ENCODE measurements at places on chromosomes 16 and 17.

GRCh38 chr16:23670137-23670776 lies 8.4 kb upstream of the PLK1 start:
- no peak for DNase-seq

DNA sequence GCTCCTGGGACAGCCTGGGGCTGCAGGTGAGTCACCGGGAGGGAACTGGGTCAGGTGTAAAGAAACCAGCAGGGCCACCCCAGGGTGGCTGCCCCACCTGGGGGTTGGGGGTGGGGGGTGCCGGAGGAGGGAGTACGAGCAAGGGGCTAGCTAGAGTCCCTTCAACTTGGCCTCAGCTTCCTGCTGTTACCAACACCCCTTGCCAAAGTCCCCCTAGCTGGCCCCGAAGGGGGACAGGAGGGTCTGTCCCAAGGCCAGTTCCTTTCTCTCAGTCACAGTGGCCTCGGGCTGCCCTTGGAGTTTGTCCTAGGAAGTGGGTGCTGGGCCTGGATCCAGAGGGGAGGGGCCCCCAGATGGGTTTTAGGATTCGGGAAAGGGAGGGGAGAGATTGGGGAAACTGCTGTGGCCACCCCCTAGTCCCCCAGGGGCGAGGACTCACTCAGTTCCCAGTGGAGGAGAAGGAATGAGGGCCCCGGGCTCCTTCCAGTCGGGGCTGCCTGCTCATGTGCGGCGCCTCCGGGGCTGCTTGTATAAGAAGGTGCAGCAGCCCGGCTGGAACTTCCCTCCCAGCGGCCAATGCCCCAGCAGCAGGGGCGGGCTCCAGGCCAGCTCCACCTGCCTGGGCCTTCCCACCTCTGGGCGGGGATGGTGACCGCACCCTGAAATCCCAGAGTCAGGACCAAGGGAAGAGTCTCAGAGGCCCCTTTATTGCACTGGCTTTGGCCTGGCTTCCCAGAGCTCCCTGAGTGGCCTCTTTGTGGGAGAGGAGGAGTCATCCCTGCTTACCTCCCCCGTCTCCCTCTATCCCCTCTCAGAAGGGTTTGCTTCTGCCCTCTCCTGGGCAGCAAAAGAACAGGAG lies 7.3 kb downstream of the ARHGAP27 start:
- peak; percentile 64 for DNase-seq

GRCh38 chr16:89484041-89484501 lies 6.3 kb downstream of the ANKRD11 start:
- no peak for DNase-seq

DNA sequence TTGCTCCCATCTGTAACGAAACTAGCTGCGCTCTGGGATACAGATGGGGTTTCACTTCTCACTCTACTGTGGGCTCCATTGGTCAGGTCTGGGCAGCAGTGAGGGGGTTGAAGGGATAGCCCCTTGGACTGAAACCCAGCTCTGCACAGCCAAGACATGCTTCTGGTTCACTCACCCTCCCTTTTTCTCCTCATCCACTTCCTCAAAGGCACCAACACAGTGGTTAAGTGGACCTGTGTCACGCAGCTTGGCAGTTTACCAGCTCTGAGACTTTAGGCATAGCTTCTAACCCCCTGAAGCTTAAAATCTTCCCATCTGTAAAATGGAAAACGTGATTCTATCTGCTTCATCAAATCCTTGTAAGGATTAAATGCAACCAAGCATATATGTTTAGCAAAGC lies 11.5 kb upstream of the KRT38 start:
- DNase-seq = no peak

DNA sequence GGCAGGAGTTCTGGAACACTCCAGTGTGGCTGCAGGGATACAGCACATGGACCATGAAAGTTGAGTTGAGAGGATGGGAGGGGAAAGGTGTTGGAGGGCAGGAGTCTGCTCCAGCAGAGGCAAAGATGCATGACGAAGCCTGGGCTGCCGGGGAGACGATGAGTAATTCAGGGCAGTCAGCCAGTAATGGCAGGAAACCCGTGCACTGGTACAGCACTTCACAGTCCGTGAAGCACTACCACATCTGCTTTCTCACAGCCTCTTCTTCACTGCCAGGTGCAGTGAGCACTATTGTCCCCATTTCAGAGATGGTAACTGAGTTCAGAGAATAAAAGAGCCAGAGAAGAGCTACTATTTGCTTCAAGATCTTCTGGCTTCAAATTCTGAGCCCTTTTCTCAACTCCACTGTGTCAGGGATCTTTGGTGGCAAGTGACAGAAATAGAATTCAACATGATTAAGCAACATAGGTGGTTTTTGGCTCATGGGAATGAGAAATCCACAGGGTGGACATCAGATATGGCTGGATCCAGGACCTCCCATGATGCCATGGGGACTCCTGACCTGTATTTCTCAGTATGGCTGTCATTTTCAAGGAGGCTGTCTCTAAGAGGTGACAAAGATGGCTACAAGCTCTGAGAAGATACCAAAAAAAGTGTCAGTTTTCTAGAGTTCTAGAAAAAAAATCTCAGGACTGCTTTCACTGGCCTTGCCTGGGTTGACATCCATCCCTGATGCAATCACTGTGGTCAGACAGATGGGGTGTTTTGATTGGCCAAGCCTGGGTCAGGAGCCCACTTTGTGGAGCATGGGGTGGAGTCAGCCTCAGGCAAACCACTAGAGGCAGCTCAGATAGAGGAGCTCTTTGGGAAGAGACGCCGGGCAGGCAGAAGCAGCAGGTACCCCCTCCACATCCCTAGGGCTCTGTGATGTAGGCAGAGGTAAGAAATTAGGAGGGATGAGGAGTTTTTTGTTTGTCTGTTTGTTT lies 24.7 kb downstream of the IL21R start:
- no peak for DNase-seq

GRCh38 chr16:17303101-17303500 lies 167.7 kb downstream of the XYLT1 start:
- no peak for DNase-seq

- no peak for DNase-seq
These were observed 2.3 kb upstream of the PYDC1 start for GRCh38 chr16:31219154-31219741.

DNA sequence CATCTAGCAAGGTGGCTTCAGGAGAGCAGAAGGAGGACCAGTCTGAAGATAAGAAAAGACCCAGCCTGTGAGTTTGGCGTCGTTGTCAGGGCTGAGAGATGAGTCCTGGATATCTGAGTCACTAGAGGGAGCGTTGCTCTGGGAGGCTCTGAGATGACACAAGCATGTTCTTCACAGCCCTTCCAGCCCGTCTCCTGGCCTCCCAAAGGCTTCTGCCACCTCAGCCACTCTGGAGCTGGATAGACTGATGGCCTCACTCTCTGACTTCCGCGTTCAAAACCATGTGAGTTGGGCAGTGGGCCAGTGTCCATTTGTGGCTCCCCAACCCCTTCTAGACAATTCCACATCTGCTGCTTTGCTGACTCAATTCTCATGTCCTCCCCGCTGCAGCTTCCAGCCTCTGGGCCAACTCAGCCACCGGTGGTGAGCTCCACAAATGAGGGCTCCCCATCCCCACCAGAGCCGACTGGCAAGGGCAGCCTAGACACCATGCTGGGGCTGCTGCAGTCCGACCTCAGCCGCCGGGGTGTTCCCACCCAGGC lies 2.3 kb downstream of the TGFB1I1 start:
- no peak for DNase-seq

GRCh38 chr17:44004761-44005526 lies 522 bp downstream of the NAGS start:
- DNase-seq = no peak

GRCh38 chr16:24140730-24141129 lies 115.4 kb upstream of the CACNG3 start:
- no peak for DNase-seq

DNA sequence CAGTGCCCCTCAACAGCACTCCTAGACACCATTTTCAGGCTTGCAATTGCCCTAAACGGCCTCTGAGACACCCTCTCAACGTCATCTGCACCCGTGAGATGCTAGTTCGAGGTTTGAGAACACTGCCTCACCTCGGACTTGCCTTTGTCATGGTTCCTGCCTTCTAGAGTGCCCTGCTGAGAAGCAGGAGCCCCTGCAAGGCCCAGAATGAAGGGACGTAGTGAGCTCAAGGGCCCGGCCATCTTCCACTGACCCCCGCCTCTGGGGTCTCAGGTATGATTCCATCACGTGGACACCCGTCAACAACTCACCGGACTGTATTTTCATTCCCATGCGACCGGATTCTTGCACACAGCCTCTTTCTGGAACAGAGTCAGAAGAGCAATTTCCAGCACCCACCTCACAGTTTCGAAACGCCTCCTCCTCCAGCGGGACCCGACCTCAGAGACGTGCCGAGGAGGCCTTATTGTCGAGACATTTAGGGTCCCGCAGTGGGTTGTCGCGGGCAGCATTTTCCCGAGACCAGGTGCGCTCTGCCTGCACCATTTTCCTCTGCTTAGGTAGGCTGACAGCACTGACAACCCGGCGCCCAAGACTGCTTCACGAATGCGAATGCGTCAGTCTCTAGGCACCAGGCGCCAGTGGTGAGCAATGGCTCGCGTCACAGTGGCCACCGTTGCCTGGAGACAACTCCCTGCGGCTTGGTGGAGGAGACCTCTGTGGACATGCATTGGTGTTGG lies 999.9 kb downstream of the KCNJ18 start:
- DNase-seq = no peak

GRCh38 chr16:71883168-71883848 lies 674 bp downstream of the ZNF821 start:
- DNase-seq = no peak

- no peak for DNase-seq
These were observed 7.3 kb downstream of the PCGF2 start for GRCh38 chr17:38740806-38741205.

GRCh38 chr17:80212511-80212910 lies 7.6 kb downstream of the SGSH start:
- no peak for DNase-seq

DNA sequence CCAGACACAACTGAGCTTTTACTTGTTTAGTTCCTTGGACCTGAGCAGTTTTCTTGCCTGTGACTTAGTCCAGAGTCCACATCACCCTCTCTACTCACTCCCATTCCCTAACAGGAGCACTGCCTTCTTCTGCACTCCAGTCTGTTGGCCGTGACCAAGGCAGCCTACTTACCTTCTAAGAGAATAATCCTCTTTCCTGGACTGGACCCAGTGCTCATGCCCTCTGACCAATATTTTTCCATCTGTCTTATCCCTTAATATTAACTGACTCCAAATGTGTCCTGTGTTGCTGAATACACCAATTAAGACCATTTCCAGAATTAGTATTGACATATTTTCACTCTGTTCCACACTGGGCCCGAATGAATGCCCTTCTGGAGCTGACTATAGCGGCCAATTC lies 681.0 kb upstream of the KIF2B start:
- no peak for DNase-seq

- no peak for DNase-seq
These were observed 17.8 kb downstream of the EIF4A3 start for GRCh38 chr17:80129006-80129565.

- no peak for DNase-seq
These were observed 14.4 kb downstream of the GUCY2D start for GRCh38 chr17:8016632-8017424.

DNA sequence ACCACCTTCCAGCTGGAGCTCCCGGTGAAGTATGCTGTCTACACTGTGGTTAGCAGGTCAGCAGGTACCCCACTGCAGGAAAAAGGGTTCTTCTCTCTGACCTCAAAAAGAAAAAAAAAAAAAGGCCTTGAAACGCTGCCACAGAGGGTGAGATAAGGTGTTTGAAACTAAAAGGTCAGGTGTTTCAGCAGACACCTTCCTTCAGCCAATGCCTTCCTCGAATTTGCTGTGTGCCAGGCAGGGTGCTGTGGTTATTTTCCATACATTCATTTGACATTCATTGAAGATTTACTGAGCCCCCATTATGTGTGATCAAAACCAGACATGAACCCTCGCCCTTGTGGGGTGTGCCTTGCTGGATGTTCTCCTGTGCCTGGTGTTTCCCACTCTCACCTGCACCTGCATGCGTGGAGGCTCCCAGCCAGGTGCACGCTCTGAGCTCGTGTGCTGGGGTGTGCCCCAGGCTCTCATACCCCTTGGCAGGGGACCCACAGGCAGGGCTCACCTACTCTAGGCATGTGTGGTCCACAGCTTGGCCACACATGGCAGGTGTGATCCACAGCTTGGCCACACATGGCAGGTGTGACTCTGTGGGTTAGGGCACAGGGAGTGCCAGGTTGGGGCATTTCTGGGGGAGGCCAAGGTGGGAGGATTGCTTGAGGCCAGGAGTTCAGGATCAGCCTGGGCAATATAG lies 15.8 kb upstream of the ITGAD start:
- DNase-seq = no peak

DNA sequence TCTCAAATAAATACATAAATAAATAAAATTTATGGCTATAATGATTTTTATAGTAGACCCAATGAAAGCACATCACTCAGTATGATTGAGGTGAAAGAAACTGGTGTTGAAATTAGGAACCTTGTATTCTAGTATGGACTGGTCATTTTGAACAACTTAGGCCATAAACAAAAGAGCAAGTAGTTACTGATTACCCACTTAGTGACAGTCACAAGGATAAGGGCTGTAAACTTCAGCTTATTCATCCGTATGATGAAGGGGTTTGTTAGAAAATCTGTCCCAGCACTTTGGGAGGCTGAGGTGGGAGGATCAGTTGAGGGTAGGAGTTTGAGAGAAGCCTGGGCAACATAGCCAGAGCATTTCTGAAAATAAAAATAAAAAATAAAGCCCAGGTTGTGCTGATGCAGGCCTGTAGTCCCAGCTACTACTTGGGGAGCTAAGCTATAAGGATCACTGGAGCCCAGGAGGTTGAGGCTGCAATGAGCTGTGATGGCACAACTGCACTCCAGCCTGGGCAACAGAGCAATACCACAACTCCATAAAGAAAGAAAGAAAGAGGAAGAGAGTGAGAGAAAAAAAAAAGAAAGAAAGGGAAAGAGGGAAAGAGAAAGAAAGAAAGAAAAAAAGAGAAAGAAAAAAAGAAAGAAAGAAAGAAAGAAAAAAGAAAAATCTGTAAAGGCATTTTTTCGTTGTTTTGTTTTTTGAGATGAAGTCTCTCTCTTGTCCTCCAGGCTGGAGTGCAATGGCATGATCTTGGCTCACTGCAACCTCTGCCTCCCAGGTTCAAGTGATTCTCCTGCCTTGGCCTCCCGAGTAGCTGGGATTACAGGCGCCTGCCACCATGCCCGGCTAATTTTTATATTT lies 4.2 kb upstream of the SPAG9 start:
- DNase-seq = no peak
